Activated naive CD4-positive, alpha-beta T cell (primary cell): ENCODE measurements at places on chromosomes 13 and 19.

- no peak for DNase-seq
Observed at GRCh38 chr13:40787062-40787461, 2.3 kb upstream of the SLC25A15 start.

DNA sequence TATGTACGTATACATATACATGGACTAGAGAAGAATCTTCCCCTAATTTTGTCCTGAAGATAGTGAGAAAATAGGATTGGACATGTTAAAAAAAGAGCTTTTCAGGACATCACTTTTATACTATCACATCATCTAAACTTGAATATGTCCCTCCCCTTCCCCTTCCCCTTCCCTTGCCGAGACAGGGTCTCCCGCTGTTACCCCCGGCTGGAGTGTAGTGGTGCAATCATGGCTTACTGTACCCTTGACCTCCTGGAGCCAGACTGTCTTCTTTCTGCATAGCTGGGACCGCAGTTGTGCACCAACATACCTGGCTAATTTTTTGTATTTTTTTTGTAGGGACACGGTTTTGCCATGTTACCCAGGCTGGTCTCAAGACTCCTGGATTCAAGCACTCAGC, 6.6 kb downstream of the HNRNPM start:
- no peak for DNase-seq

DNA sequence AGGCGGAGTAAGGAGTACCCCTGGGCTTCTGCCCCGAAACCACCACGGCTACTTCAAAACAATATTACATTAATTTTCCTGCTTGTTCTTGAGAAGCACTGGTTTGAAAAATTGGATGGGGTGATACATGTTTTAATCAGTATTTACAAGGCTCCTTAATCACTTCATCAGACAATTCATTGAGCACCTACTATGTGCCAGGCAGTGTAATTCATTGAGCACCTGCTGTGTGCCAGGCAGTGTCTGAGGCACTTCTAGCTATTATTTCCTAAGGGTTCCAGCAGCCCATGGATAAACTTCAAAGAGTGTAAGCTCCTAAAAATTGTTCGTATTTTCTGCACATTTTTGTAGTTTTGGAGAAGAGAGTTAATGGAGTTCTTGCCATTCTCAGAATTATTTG, 1.6 kb upstream of the GAS6 start:
- DNase-seq = no peak

GRCh38 chr13:93535251-93535650, 308.6 kb downstream of the GPC6 start:
- DNase-seq = no peak

DNA sequence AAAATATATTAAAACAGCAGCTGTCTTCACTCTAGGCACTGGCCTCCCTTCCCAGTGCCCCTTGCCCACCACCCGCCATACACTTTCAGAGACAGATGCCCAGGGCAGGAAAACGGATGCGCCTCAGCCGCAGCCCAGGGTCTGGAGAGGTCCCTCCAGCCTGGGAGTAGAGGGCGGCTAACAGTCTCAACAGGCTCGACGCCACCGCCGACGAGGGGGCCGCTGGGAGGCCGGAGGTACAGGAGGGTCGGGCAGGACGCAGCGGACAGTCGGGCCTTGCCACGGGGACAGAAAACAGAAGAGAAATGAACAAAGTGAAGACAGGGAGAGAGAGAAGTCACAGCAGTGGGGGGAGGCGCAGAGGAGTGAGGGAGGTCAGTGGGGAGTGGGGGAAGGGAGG, 27.1 kb downstream of the C19orf47 start:
- no peak for DNase-seq

GRCh38 chr13:58852076-58852475, 1220.5 kb downstream of the PCDH17 start:
- no peak for DNase-seq

DNA sequence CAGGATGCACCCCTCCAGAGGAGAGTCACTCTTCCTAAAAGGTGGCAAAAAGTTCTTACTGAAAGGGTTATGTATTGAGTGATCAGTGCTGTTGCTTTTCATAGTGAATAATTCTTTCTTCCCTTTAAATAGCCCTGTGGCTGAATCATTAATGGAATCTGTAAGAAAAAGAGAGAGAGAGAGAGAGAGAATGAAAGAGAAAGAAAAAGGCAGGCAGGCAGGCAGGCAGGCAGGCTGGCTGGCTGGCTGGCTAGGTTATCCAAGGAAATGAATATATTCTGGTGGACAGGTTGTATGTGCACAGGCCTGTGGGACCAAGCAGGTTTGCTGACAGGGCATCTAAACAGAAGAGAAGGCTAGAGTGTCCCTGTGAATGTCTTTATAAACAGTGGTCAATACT, 100.5 kb downstream of the DLEU7 start:
- DNase-seq = no peak

GRCh38 chr19:12665281-12665573, 1.3 kb downstream of the MAN2B1 start:
- peak; percentile 50 for DNase-seq

- DNase-seq = no peak
Observed at GRCh38 chr13:27446986-27447583, 3.3 kb downstream of the MTIF3 start.

DNA sequence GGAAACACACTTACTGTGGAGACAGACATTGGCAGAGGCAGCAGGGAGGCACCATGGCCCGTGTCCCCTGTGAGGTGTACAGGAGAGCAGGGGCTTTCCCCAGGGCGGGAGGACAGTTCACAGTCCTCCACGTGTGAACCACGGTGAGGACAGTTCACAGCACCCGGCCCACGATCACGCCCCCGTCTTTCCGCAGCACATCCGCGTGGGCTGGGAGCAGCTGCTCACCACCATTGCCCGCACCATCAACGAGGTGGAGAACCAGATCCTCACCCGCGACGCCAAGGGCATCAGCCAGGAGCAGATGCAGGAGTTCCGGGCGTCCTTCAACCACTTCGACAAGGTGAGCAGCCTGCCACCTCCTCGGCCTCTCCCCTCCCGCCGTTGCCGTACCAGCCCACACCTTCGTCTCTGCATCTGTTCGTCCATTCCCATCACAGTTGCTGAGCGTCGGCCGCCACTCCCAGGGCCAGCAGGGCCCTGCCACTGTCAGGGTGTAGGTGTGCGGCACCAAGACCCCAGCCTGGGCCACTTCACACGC, 17.4 kb downstream of the CAPN12 start:
- DNase-seq = no peak

DNA sequence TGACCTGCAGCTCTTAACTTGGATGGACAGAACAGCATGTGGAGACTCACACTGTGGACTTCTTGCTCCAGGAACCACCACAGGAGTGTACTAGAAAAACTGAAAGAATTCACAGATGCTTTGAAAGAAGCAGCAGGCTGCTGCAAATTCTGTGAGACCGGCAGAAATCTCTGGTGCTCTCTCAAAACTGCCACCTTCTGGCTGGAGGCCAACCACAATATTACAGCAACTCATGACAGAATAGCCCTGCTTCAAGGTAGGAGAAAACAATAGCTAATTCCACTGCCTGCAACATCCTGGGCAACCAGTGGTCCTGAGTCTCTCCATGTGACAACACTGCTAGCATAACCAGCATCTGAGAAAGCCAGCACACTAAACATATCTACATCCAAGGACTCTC, 26.9 kb downstream of the CDK8 start:
- DNase-seq = no peak

DNA sequence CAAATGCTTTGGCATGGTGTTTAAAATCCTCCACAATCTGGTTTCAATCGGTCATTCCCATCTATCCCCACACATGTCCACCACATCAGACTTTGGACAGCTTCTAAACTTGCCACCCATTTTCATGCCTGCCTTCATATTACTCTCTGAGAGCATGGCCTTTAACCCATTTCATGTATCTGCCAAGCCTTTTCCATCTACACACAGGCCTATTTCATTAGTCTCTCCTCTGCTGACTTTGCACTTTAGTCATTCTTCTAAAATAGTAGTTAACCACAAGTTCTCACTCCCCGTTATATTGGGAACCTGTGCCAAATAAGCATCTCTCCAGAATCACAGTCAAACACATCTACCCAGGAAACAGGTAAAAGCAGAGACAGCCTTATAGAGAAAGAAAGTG, 142.2 kb downstream of the MZT1 start:
- no peak for DNase-seq

DNA sequence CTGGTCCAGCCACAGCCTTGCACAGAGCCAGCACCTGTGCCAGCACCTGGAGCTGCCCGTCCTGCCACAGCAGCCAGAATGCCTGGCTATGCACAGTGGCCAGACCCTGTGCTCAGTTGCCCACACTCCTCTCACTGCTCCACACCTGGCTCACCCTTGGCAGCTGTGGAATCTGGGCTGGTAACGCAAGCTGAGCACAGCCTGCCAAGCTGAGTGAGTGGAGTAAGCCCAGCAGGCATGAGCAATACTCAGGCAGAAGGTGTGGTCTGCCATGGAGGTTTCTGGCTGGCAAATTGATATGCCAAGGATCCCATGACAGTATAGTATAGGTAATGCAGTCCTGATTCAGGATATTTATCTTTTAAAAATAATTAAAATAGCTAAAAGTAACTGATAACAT, 122.2 kb downstream of the PCDH9 start:
- DNase-seq = no peak

GRCh38 chr13:37811441-37811840, 58.1 kb downstream of the TRPC4 start:
- DNase-seq = no peak

DNA sequence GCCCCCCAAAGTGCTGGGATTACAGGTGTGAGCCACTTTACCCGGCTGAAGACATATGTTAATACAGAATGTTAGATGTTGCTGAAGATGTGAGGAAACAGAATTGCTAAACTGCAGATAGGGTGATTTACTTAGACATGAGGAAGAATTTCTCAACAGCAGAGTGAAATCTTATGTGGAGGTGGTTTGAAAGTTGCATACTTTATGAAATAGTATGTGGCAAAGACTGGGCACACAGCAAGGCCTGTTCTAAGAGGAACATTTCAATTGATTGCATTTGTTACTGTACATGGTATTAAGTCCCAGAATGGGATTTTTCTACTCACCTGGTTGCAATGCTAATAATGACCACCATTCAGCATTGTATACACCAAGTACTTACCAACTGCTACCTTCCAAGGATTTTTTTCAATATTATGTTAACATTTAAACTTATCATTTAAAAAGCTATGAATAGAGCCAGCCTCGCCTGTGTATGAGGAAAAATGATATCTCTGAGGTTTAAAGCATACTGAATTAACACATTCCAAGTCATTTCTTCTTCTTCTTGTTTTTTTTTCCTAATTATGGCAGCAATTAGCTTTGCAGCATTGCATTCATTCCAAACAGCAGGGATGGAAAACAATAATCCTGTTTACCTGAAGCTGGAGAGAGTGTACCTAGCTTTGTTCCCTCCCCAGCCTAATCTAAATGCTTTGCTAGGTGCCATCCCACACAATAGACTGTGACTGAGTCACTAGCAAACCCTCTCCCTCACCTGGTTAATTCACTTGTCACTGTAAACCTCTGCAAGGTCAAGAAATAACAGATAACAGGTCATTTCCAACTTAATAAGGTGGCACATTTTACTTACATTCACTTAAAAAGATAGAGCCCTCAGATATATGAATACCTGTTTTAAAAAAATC, 19.4 kb upstream of the KLF5 start:
- no peak for DNase-seq

DNA sequence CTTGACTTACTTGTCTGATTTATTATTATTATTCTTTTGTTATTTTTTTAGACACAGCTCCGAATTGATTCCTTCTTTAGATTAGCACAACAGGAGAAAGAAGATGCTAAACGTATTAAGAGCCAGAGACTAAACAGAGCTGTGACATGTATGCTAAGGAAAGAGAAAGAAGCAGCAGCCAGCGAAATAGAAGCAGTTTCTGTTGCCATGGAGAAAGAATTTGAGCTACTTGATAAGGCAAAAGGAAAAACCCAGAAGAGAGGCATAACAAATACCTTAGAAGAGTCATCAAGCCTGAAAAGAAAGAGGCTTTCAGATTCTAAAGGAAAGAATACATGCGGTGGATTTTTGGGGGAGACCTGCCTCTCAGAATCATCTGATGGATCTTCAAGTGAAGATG, 29.4 kb downstream of the ERCC5 start:
- DNase-seq = no peak

DNA sequence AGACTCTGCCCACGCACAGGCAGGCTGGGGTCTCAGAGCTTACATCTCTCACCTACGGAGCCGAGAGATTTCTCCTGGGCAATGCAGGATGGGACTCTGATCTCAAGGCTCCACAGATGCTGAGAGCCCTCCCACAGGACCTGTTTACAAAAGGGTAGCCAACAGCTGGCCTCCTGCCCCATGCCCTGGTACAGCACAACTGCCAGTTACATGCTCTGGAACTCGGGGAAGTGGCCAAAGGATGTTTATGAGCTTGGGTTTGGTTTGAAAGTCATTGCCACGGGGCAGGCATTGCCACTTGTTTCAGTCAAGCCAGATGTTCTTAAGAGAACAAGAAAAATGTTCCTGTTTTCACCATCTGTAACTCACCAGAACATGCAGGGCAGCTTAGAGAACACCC, 3.5 kb downstream of the DHRS12 start:
- no peak for DNase-seq

GRCh38 chr13:77383097-77383496, 56.2 kb upstream of the MYCBP2 start:
- DNase-seq = no peak

DNA sequence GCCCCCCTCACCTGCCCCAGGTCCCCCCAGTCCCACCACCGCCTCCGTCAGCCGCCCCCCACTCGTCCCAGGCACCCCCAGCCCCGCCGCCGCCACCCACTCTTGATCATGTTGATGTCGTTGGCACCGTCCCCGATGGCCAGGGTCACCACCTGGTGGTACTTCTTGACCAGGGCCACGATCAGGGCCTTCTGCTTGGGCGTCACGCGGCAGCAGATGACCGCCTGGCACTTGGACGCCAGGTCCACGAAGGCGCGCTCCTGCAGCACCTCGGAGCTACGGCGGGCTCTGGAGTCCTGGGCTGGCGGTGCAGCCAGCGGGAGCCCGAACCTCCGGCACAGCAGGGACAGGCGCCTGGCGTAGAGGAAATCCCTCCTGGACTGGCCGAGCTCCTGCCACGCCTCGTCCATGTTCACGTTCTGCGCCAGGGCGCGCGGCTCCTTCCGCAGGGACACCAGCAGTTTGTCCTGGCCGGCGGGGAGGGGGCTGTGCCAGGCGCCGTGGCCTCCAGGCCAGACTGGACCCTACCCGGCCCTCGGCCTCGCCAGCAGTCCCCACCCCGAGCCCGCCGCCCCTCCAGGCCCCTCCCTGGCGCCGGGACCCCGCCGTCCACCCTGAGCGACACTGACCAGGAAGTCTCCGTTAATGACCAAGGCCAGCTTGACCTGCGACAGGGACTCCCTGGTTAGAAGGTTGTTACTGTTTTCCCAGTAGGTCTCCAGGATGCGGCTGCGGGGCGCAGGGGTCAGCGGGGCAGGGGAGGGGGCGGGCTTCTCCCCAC, 22.6 kb downstream of the ATP8B3 start:
- no peak for DNase-seq

- no peak for DNase-seq
Observed at GRCh38 chr13:36509369-36509768, 77.1 kb downstream of the CCNA1 start.

- peak; percentile 86 for DNase-seq
Observed at GRCh38 chr19:40614622-40615411, 13.6 kb downstream of the LTBP4 start.
